ENCODE measurements at places on chromosomes 7 and 10. TPM values are rescaled to one million over a fixed set of nuclear protein-coding genes. Genes with fewer than 3 reads are reported as not detected.

MMD2 gene
- total RNA-seq: not detected

UBE3C gene
- total RNA-seq: 65.3 TPM

PTCD1 gene
- 8.4 TPM for total RNA-seq

SPOCK2 gene
- 27.8 TPM for total RNA-seq

IFIT1B gene
- not detected for total RNA-seq

CPA2 gene
- total RNA-seq: not detected

SH2D4B gene
- total RNA-seq: 0.07 TPM

TRIL gene
- total RNA-seq: not detected

UCN3 gene
- total RNA-seq: not detected

LRCH4 gene
- total RNA-seq: 137 TPM

SUGCT gene
- 0.61 TPM for total RNA-seq

GIMAP4 gene
- 0.40 TPM for total RNA-seq

CALN1 gene
- not detected for total RNA-seq

TRIM74 gene
- 0.51 TPM for total RNA-seq

PTPN20 gene
- total RNA-seq: 2.1 TPM

TMEM106B gene
- 22.1 TPM for total RNA-seq

SLC26A5 gene
- total RNA-seq: not detected

MYL7 gene
- total RNA-seq: not detected

COL26A1 gene
- total RNA-seq: not detected

STK17A gene
- 68.6 TPM for total RNA-seq

CEP41 gene
- total RNA-seq: 5.1 TPM

TMEM196 gene
- not detected for total RNA-seq
